ENCODE measurements at places on chromosomes 1 and 21. TPM values are rescaled to one million over a fixed set of nuclear protein-coding genes. Genes with fewer than 3 reads are reported as not detected.

- DNase-seq: no peak
These were observed 35.5 kb downstream of the COLGALT2 start for GRCh38 chr1:184002071-184002470.

GRCh38 chr1:245092638-245092976 is 62.2 kb upstream of the KIF26B start:
- no peak for DNase-seq

- no peak for DNase-seq
These were observed 28.2 kb downstream of the FAAH start for GRCh38 chr1:46422261-46422871.

DNA sequence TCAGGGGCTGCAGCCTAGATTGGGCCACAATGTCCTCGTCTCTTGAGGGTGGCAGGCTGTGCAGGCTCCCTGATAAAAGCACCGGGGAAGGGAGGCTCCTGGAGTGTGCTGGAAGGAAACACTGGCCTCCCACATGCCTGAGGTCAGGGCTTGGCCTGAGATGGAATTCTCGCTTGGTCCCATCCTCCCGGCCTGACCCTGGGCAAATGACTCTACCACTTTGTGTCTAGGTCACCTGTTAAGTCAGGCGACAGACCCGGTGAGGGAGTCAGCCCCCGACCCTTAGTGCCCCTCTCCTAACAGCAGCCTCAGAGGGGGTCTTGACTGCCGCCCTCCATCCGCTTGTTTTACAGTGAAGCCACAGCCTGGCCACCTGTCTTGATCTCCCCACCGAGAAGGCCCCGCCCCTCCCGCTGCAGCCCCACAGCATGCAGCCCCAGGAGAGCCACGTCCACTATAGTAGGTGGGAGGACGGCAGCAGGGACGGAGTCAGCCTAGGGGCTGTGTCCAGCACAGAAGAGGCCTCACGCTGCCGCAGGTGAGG is 2.5 kb downstream of the SMIM1 start:
- no peak for DNase-seq

DNA sequence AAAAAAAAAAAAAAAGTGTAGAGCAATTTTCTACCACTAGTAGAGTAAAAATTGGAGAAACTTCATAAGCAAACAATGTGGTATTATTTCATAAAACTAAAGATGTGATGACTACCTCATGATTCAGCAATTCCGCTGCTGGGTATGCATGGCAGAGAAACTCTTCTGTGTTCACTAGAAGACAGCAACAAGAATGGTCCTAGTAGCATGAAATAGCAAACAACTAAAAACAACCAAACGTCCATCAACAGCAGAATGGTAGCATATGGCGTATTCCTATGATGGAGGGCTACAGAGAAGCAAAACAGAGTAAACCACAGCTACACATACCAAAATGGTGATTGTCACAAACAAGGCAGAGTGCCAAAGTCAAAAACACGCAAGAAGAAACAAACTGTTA is 18.9 kb downstream of the HTR1D start:
- DNase-seq: no peak

BCAN gene
- 0.24 TPM for total RNA-seq

DDR2 gene
- total RNA-seq: 2.4 TPM

All from thymus (tissue), 14 donors.